NCI-H2081 treated with DMSO at 0.1 percent for 48 hours (cell line): ENCODE measurements at places on chromosomes 13 and 19.

- no peak for DNase-seq
These were observed 100.5 kb upstream of the TEX29 start for GRCh38 chr13:111219950-111220349.

GRCh38 chr19:2416321-2417097 is 10.9 kb downstream of the TIMM13 start:
- DNase-seq: no peak

GRCh38 chr19:33396701-33397535 is 23.4 kb downstream of the CEBPG start:
- DNase-seq: no peak

DNA sequence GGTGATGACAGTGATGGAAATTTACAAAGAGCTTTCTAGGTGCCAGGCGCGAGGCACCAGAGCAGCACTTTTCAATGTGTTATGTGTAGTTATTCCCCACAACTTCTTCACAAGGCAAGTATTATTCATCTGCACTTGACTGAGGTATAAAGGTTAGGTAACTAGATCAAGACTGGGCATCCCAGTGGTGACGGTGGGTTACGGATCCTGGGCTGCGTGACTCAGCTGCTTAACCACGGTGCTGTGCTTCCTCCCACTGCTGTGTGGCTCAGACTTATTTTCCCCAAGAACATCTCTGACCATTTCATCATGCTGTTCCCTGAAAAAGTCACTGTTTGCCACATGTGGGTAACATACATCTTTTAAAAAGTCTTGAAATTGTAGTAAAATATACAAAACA is 19.3 kb downstream of the EDDM13 start:
- DNase-seq: no peak
